ENCODE measurements at places on chromosomes 1 and 21.
A peak's percentile ranks its signal among the peaks of the same experiment; 100 is the strongest.

DNA sequence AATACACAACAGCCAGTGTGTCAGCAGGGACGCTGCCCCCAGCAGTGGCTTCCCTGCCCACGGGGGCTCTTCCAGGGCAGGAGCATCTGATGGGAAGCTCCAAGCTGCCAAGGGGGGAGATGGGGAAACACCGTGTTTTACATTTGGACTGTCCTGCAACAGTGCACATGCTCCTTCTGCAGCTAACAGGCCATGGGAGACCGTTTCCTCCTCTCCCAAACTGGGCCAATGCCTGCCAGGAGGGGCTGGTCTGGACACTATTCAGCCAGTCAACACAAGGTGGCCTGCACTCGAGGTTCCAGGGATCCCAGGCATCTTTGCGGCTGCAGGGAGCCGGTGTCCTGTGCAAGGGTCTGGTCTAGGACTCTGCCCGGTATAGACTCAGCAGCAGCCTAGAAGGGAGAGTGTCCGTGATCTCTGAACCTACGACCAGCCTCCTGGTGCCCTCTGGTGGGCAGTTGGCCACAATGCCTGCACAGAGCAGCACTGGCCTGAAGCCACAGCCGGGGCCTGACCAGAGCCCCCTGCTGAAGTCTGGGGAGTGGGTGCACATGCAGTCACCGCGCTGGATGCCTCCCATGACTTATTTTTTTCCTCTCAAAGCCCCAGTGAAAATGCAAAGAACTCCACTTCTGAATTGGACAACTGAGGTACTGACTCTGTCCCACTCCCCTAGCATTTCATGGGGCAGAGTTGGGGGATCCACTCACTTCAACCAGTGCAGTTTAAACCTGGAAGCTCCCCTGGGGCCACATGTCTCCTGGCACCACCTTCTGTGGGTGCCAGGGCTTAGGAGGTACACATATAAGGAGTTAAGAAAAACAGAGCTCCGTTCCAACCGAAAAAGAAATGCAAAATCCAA is 33.3 kb downstream of the RCC2 start:
- peak; percentile 51 for DNase-seq

DNA sequence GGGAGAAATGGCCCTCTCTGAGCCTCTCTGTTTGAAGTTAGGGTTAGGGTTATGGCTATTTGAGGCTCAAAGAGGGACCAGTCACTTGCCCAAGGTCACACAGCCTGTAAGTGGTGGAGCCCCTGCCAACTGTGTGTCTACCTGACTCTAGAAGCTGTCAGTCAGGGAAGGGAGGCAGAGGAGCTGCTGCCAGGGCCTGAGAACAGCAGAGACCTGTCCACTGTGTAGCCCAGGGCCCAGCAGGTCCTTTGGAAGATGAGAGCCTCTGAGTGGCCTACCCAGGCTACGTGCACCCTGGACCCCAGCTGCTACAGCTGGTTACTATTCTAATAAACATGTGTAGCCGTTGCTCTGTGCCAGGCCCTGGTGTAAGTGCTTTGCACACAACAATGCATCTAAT is 15.1 kb upstream of the EDN2 start:
- DNase-seq = no peak

- no peak for DNase-seq
These were observed 179.0 kb upstream of the TNR start for GRCh38 chr1:175922254-175922881.

DNA sequence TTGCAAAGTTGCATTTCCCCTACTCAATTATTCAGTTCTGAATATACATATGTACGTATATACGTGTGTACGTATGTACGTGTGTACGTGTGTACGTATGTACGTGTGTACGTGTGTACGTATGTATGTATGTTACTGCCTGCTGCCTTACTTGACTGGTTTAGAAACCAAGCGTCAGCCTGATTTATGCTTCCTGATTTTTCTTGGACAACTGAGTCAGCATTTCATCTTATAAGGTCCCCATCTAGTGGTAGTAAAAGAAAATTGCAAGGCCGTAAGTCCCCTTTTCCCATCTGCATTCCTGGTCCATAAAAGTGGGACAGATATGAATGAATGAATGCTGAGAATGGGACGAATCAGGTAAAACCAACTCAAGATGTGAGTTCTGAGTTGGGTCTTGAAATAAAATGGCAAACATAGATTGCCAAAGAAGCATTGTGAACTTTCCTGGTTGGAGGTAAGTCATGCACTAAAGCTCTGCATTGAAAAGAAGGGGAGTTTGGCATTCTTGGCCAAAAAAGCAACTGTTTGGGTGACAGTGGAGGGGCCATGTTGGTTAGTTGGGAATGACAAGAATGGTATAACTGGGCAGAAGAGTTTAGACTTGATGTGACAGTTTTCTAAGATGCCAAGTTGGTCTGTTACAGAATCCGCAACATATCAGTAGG is 76.4 kb upstream of the DNAH14 start:
- DNase-seq = no peak
